GM23248 (cell line): ENCODE measurements at places on chromosomes 1 and 21. TPM values are rescaled to one million over a fixed set of nuclear protein-coding genes. Genes with fewer than 3 reads are reported as not detected.

The TMEM200B gene
- polyA plus RNA-seq: 5.1 and 6.3 TPM in 2 replicates

The TNFRSF8 gene
- 0.14 and 0.23 TPM in 2 replicates for polyA plus RNA-seq

The NTMT2 gene
- not detected in 2 replicates for polyA plus RNA-seq

The TMEM81 gene
- 0.75 and 0.95 TPM in 2 replicates for polyA plus RNA-seq

The SPSB1 gene
- 13.5 and 13.6 TPM in 2 replicates for polyA plus RNA-seq

The SIM2 gene
- polyA plus RNA-seq: 0.14 TPM in 2 replicates

DNA sequence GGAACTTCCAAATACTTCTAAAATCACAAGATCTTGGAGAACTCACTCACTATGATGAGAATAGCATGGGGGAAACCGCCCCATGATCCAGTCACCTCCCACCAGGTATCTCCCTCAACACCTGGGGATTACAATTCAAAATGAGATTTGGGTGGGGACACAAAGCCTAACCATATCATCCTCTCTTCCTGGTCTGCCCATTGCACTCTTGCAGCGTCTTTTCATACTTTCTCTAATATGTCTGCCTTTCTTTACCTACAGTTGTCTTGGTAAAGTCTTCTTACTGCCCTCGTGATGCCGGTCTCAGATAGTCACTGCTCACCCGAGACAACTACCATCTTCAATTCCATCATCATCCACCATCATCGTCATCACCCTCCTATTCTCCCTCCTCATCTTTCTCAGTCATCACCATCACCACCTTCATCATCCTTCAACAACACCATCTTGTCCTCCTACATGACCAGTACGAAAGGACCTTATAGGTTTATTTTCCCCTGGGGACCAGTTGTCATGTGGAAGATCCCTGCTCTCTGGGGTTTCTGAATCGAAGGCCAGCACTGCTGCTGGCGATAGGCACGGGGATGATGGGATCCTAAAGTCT, 58.5 kb upstream of the CASZ1 start:
- no peak for DNase-seq

GRCh38 chr1:18100491-18101063, 7.0 kb upstream of the IGSF21 start:
- peak; percentile 77 for DNase-seq

- DNase-seq: no peak
These were observed 304.2 kb upstream of the PROX1 start for GRCh38 chr1:213683529-213683928.

- DNase-seq: peak; percentile 54
These were observed 23.5 kb downstream of the TOR3A start for GRCh38 chr1:179105393-179105792.

DNA sequence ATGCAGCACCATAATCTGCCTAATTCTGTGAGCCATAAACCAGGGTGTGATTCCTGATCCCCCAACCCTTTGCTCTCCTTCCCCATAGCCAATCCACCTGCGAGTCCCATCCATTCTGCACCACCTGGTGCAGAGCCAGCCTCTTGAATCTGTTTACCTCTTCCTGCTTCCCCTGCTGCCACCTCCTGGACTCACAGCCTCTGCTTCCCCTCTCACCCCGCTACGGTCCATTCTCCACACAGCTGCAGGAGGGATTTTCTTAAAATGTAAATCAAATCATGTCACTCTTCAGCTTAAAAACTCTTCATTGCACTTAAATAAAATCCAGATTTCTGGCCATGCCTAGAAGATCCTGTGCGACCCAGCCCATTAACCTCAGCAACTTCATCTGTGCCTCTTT, 186.7 kb downstream of the FOXD2 start:
- no peak for DNase-seq

GRCh38 chr1:65229754-65230339, 79.5 kb upstream of the DNAJC6 start:
- no peak for DNase-seq

GRCh38 chr1:22111115-22111514, 31.8 kb downstream of the WNT4 start:
- no peak for DNase-seq

GRCh38 chr1:39272798-39273469, 68.4 kb downstream of the MACF1 start:
- DNase-seq: no peak

DNA sequence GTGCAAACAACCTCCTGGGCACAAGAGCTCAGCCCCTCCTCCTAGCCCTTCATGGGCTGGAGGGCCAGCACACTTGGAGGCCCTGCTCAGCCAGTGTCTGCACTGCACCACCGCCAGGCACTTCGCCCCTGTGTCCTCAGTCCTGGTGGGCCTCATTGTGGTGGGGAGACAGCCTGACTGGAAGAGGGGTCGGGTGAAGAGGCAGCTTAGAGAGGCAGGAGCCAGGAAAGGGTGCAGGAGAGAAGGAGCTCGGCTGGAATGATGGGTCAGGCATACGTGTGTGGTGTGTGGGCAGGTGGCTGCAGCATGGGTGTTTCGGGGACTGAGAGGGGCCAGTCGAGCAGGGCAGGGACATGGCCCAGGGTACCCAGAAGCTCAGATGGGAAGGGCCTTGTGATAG, 4.1 kb downstream of the WNT3A start:
- no peak for DNase-seq

DNA sequence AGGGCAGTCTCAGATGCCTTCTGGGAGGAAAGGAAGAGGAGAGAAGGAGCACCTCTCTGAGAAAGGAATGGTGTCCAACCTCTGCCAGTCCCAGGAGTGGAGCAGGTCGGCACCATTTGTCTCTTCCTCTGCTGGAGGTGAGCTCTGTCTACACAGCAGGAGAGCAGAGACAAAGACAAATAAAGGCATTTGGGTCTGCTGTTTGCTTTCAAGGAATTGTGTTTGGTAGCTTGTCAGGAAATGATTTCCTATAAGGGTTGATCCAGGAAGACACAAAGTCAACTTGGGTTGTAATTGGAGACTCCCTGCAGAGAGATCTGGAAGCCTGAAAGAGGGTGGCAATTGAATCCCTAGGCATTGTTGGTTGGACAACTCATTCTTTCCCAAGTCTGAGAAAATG, 34.5 kb upstream of the PLXNA2 start:
- DNase-seq: no peak

GRCh38 chr1:40974945-40975344, 4.6 kb upstream of the CTPS1 start:
- DNase-seq: no peak

DNA sequence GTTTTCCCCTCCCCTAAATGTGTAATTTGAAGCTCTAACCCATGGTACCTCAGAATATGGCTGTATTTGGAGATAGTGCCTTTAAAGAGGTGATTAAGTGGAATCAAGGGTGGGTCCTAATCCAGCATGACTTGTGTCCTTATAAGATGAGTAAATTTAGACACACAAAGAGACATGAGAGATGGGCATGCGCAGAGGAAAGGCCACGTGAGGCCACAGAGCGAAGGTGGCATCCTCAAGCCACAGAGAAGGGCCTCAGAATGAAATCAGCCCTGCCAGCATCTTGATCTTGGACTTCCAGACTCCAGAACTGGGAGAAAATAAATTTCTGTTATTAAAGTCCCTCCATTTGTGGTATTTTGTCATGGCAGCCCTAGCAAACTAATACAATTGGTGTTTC, 2.9 kb upstream of the PLA2G2F start:
- DNase-seq: no peak

DNA sequence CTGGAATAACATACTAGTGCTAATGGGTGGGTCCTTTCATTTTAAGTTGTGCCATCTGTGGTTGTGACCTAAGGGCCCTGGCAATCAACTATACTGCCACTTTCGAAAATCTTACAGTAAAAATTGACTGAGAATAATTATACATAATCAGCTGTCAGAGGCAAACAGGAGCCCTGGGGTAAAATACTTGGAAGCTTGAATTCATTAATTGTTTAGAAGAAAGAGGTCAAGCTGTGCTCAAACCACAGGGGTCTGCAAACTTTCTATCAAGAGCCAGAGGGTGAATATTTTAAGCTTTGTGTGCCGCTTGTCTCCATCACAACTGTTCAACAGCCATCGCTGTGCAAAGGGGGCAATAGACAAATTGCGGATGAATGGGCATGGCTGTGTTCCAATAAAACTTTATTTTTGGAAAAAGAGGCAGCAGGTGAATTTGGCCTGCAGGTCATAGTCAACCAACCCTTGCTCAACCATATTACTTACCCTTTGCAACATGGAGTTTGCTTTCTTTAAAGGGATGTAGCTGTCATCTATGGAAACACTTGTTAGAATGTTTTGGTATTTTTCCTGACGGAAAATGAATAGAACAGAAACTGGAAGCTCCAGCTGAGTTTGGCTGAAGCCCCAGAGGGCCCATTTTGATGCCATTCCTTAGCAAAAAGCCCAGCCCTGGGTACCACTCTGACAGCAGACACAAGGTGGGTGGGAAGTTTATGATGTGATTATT, 35.7 kb upstream of the USP1 start:
- no peak for DNase-seq
